CD4-positive, alpha-beta T cell treated with Interleukin-10 for 1 hour (primary cell): ENCODE measurements at places on chromosomes 4 and X.
A peak's percentile ranks its signal among the peaks of the same experiment; 100 is the strongest.

DNA sequence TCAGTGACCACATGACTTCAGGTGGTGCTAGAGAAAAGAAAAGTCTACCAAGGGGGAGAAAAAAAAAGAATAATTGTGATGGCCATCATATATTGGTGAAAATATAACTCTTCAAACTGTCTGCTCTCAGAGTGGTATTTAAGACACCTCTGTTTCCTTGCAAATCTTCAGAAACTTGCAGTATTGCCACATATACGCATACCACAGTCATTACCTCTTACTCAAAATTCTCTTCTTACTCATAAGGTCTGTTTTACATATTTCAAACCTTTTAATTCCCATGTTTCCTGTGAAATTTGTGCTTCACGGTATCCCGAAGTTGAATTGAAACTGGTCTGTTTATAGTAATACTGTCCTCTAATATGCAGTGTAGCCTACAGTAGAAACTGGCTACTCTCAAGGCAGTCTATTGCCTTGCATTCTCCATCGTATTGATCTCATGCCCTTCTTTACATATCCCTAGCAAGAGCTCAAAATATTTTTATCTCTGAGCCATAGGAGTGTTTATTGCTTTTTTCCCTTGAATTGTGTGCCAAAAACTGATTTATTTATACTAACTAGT lies 34.7 kb upstream of the LHFPL1 start:
- DNase-seq, result no peak

GRCh38 chr4:185412412-185412811 lies 13.4 kb downstream of the UFSP2 start:
- no peak for DNase-seq

DNA sequence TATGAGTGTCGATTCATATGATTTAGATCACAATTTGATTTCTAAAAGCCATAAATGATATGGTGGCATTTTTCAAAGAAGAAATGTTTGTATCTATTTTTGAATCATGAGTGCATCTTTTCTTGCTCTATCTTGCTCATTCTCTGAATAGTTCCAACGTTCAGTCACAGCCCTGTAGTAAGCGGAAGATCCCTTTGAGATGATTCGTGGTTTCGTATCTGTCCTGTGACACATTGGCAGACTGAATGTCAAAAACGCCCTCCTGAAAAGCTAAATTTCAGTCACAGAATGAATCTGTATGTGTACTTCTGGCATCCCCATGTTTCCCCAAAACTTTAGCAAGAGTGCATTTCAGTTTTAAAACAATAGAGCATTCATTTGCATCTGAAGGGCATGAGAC lies 1066.9 kb upstream of the TENM3 start:
- DNase-seq, result no peak

DNA sequence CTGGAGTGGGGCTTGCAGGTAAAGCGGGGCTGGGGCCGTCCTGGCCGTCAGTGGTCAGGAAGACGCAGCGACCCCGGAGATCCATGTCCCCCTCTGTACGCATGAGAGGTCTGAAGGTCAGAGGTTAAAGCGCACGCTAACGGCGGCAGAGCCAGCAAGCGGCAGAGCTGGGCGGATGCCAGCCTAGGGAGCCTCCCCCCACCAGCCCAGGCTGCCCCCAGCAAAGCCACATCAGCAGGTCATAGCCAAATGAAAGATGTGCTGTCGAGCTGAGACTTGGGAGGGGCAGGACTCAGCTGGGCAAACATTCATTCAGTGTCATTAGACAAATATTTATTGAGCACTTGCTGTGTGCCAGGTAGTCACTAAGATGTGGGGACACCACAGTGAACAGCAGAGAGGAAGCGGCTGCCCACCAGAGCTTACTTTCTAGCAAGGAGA lies 593 bp upstream of the JAKMIP1 start:
- peak; percentile 26 for DNase-seq
